ENCODE measurements at places on chromosomes 7 and 10.

- DNase-seq = no peak
Observed at GRCh38 chr7:43658718-43659548, 70.4 kb downstream of the COA1 start.

DNA sequence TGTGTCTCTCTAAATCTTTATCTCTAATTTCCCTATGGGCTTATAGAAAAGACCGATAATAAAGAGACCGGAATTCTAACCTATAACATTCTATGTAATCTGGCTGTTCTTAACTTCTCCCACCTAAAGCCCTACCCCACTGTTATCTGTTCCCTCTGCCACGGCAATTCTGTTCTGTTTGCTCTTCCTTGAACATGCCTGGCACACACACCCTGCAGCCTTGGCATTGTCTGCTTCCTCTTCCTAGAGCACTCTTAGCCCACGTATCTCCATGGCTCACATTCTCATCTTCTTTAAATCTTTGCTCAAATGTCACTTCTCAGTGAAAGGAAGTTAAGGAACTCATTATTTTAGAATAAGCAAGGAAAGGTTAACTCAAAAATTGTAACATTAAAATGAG, 309.2 kb downstream of the GPR158 start:
- no peak for DNase-seq

DNA sequence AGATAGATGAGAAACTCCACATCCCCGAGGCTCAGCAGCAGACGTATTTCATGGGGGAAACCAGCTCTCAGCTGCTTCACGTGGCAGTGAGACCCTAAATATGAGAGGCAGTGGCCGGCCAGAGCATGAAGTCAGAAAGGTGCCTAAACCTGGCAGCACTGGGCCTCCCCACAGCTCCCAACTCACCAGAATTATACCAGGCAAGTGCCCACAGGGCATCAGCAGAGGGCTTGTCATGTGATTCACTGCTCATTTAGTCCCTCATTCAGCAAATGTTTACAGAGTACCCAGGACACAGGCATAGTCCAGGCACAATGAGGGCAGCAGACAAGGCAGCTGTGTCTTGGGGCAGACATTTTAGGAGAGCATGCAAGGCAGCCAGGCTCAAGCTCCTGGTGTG, 212.6 kb downstream of the PTPRN2 start:
- DNase-seq = no peak

GRCh38 chr7:115474137-115474536, 552.2 kb downstream of the MDFIC start:
- DNase-seq = no peak

- no peak for DNase-seq
Observed at GRCh38 chr7:103640031-103640779, 194.2 kb upstream of the SLC26A5 start.

GRCh38 chr7:105339404-105340323, 49.1 kb downstream of the SRPK2 start:
- no peak for DNase-seq

- no peak for DNase-seq
Observed at GRCh38 chr10:88082806-88083596, 219.6 kb downstream of the PTEN start.

GRCh38 chr7:93249491-93250148, 17.5 kb downstream of the VPS50 start:
- no peak for DNase-seq

- no peak for DNase-seq
Observed at GRCh38 chr10:57202356-57202755, 841.3 kb upstream of the ZWINT start.

- DNase-seq = no peak
Observed at GRCh38 chr10:125849448-125849847, 26.1 kb downstream of the BCCIP start.

GRCh38 chr10:69385454-69386350, 31.0 kb downstream of the TACR2 start:
- no peak for DNase-seq

- no peak for DNase-seq
Observed at GRCh38 chr10:125141860-125142484, 18.4 kb downstream of the CTBP2 start.

DNA sequence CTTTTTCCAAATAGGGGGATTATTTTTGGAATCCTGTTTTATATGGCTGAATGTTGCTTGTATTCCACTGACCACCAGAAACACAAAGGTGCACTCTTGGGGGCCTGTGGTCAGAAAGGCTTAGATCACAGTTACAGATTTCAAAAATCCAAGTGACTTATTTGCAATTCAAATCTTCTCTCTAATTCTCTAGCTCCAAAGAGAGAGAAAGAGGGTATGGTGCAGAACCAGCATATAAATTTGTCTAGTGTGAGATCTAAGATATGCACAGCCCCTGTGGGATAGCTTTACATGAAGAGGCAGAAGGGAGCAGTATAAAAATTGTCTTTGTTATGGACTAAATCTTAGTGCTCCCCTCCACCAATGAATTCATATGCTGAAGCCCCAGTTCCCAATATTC, 1121.7 kb upstream of the CELF2 start:
- no peak for DNase-seq

DNA sequence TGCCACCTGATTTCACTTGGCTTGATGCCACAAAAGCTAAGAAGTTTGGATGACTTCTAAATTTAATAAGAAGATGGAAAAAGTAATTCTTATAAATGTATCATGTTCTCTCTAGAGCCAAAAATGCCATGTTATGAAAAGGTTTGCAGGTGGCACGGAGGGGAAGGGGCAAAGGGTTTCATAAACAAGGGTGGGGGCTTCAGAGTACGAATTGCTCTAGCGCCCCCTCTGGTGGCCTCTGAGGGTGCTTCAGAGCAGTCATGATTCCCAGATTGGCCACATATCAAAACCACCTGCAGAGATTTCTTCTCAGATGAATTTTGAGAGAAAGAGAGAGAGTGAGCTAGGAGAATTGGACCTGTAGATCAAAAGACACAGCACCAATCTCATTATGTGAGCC, 208.6 kb upstream of the YAE1 start:
- DNase-seq = no peak

GRCh38 chr10:27447540-27447939, 56.6 kb upstream of the RAB18 start:
- no peak for DNase-seq

DNA sequence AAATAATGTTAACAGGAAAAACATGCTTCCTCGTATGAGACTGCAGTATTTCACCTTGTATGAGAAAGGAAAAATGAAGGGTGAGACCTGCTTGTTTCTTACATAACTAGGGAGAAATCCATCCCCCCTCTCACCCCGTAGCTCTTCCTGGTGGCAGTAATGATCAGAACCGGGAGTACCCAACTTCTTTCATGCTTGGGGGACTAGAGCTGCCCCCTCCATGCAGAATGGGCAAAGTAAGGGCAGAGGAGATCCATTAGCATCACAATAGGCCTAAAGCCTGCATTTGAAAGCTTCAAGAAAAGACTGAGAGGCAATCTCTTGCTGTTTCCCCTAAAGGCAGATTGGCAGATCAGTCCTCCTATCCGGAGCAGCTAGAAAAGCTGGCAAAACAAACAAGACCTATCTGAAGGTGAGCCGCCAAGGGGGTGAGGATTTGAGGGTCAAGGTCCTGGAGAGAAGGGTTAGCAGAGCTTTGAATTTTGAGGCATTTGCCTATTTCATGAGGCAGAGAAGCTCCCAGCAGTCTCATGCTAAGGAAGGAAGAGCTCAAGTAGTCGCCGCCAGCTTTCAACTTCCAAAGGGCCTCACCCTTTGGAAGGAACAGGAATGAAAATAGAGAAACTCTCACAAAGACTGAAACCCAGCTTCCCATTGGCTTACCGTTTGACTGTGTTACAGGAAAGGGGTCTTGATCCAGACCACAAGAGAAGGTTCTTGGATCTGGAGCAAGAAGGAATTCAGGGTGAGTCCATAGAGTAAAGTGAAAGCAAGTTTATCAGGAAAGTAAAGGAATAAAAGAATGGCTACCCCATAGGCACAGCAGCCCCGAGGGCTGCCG, 36.2 kb downstream of the BAG3 start:
- DNase-seq = no peak

- no peak for DNase-seq
Observed at GRCh38 chr7:6128205-6128604, 97.0 kb downstream of the ANKRD61 start.

- DNase-seq = peak; percentile 43
Observed at GRCh38 chr7:30091491-30091912, 43.3 kb upstream of the MTURN start.

- no peak for DNase-seq
Observed at GRCh38 chr10:93068411-93069244, 5.1 kb upstream of the CYP26A1 start.

GRCh38 chr7:126778101-126778500, 474.6 kb downstream of the GRM8 start:
- DNase-seq = no peak

DNA sequence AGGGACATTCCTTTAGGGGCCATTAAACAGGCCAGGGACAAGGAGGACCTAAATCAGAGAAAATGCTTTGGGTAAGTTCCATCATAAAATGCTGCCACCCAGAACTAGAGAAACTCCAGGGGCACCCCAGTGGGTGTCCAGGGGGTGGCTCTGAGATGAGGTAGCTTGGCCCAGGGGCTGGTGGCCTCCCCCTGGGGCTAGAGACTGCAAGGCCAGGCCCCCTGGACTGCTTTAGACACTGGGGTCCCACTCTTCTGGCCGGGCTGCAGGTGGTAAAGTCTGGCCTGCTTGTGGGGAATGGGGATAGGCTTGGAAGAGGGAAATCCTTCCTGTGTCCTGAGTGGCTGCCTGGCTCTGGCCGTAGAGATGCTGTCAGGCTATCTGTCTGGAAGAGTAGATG, 169.6 kb upstream of the PODXL start:
- DNase-seq = no peak

DNA sequence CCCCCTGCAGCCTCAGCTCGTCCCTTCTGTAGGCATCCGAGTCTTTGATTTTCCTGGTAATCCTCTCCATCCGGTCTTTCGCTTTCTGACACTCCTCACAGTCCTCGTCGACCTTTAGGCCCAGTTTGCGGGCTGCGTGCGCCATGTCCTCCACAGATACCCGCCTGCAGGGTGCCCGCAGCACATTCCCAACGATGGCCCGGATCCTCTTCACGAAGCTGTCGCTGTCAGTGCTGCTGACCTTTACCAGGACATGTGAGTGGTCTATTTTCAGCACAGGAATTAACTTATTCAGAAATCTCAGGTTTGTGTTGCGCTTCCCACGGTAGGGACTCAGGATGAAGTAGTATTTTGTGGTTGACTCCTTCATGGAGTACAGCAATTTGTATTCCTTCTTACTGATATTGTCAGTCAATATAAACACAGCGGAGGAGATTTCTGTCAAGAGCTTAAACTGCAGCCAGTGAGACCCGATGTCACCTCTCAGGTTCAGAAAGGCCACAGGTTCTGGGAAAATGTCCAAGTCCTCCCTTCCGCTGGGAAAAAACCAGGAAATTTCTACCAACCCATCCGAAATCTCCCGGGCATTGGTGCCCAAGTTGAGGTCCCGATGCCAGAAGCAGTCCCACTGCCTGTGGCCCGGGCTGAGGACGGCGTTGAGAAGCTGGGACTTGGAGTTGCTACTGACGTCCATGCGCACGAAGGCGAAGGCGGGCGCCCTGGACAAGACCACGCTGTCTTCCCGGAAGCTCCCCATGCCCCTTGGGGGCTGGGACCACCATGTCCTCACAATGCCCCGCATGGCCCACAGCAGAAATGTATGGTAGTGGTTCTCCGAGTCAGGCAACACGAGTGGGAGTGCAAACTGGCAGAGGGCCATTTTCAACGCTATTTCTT, 8.9 kb upstream of the MRPS24 start:
- no peak for DNase-seq

- DNase-seq = no peak
Observed at GRCh38 chr7:52107355-52107754, 790.7 kb upstream of the COBL start.

GRCh38 chr10:110101464-110102144, 93.8 kb downstream of the ADD3 start:
- no peak for DNase-seq

- no peak for DNase-seq
Observed at GRCh38 chr10:60446851-60447250, 57.2 kb upstream of the ANK3 start.

- DNase-seq = no peak
Observed at GRCh38 chr10:118799777-118800176, 45.0 kb upstream of the CACUL1 start.

- DNase-seq = no peak
Observed at GRCh38 chr10:66228887-66229286, 696.9 kb upstream of the LRRTM3 start.

DNA sequence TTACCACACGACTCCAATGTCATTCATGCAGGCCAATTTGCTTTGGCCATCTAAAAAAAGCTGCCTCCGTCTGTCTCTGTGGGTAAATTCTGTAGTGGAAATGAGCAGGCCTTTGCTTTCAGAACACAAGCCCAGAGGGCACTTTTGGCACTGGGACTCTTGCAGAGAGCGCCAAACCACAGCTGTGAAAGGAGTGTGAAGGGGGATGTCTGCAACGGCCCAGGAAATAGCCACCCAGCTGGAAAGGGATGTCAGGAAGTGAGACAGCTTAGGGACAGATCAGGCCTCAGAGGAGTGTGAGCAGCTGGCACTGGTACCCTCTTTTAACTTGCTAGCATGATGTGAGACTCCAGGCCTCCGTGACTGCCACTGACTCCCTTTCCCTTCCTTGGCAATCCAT, 152.4 kb downstream of the DKK1 start:
- no peak for DNase-seq

DNA sequence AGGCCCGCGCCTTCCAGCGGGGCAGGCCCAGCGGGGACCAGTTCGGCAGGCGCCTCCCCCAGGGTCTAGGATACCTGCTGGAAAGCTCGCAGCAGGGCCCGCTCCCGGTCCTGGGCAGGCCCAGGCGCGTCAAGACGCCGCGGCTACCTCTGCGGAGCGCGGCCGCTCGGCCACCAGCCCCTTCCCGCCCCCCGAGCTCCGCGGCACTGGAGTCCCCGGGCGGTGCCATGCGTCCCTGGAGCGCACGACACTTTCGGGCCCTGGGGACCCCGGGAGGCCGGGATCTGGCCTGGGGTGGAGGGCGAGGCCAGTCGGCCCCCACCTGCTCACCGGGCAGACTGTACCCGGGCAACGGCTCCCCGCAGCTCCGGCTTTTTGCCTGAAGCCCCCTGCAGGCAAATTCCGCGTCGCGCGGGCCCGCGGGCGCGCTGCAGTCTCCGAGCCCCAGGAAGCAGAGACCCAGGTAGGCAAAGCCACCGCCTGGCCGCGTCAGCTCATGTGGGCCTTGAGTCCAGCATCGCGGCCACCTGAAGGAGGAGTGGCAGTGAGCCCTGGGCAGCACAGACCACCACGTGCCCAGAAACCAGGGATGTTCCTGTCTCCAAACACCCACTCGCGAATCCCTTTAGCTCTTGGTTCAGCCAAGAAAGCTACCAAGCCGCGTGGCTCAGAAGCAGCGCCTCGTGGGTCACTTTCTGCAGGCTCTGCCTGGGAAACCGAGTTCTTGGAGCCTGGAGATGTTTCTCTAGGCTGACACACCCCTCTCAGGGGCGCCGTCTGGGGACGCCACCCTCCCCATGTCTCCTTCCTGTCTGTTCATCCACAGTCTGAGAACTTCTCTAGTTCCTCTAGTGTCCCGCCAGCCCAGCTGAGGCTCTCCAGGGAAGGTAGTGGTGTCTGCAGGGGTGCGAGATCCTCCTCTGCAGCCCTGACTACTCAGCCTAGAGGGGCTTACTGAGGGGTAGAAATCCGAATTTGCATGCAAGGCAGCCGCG, 46.1 kb upstream of the APBB1IP start:
- no peak for DNase-seq

All from amniotic stem cell (primary cell).